ENCODE measurements at places on chromosomes 5 and 9.

- peak; percentile 42 for DNase-seq
These were observed at the start of gene PCDHGC5 for GRCh38 chr5:141488591-141489561. Gene PCDHGC5, plus strand, starts transcription at chr5:141489081. Its CDS starts 160 bp downstream, at chr5:141489241.

DNA sequence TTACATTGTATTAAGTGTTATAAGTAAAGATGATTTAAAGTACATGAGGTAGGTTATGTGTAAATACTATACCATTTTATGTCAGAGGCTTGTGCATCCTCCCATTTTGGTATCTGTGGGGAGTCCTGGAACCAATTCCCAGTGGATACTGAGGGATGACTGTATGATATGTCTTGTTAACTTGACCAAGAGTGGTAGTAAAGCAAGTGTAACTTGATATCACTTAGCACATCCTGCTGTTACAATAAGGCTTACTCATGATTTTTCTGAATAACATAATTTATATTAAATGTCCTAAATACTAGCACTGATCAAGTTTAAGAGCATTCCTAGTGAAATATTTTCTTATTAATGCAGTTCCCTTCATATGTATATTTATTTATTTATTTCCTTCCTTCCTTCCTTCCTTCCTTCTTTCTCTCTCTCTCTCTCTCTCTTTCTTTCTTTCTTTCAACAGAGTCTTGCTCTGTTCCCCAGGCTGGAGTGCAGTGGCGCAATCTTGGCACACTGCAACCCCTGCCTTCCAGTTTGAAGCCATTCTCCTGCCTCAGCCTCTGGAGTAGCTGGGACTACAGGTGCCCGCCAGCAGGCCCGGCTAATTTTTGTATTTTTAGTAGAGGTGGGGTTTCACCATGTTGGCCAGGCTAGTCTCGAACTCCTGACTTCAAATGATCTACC is 7.5 kb downstream of the NDFIP1 start:
- DNase-seq: peak; percentile 51

DNA sequence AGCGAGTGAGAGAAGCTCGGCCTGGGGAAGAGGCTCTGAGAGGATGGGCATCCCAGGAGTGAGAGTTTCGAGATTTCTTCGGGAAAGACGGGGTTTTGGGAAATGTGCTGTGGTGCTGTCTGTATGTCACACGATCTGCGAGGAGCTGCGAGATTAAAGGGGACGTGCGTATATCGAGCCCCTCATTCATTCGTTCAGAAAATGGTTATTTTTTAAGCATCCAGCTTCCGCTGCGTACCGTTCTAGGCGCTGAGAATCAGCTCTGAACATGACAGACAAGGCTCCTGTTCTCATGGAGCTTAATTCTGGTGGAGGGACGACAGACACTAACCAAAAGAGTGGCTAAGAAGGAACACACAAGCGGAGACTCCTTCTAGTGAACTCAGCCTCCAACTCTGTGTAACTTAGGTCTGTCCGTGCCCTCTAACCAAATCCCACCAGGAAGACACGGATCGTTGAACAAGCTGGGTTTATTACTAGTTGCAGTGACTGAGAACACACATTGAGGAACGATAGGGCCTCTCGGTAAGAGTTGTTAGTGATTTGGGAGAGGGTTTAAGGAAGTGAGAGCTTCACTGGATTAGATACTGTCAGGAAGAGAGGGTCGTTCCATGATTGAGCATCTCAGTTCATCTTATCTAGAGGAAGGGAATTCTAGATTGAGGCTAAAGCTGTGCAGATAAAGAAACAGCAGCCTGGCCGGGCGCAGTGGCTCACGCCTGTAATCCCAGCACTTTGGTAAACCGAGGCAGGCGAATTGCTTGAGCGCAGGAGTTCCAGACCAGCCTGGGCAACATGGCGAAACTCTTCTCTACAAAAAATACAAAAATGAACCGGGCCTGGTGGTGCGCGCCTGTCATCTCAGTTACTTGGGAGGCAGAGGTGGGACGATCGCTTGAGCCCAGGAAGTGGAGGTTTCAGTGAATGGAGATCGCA is 1.0 kb upstream of the FBXW11 start:
- peak; percentile 67 for DNase-seq

DNA sequence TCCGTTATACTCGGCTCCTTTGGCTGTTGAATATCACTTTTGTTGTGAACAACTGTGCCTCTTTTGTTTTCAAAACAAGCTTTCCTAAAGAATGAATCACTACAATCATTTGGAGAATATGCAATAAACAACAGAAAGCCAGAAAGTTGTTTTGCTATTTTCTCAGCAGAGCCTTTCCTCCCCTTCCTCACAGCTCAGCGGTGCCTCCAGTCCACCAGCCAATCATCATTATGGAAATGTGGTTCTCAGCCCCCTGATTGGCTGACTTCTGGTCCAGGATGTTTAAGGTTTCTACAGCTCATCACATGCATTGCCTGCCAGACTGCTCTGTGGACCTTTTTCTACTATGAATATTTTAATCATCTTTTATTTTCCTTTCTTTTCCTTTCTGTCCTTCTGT is 9.1 kb upstream of the ZNF608 start:
- DNase-seq: peak; percentile 94

DNA sequence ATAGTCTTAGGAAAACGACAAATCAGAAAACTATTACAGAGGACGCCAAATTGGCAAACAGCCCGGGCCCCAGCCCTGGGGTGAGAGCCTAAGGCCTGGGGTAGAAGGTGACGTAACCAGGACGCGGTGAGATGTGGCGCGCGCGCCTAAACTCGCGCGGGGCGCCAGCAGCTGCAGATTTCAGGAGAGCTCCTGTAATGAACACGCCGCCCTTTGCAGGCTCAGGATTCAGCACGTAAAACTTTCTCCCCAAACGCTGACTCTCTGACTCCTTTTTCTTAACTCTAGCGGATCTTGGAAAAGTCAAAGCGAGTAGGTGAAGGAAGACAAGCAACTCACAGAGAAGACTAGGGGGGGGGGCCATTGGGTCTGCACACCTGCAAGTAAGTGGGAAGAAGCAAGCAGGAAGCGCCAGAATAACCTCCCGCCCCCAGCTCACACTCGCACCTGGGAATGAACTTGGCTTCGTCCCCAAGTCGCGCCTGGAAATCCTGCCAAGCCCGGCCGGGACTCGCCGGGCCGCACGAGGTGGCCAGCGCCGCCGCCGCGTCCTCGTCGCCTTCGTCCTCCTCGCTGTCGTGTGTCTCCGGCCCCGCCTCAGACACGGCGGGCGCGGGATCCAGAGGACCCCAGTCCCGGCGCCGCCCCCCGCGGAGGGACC is 822 bp downstream of the RASEF start:
- DNase-seq: peak; percentile 95

- DNase-seq: peak; percentile 61
These were observed 1.4 kb downstream of the CAST start for GRCh38 chr5:96663608-96664007.

DNA sequence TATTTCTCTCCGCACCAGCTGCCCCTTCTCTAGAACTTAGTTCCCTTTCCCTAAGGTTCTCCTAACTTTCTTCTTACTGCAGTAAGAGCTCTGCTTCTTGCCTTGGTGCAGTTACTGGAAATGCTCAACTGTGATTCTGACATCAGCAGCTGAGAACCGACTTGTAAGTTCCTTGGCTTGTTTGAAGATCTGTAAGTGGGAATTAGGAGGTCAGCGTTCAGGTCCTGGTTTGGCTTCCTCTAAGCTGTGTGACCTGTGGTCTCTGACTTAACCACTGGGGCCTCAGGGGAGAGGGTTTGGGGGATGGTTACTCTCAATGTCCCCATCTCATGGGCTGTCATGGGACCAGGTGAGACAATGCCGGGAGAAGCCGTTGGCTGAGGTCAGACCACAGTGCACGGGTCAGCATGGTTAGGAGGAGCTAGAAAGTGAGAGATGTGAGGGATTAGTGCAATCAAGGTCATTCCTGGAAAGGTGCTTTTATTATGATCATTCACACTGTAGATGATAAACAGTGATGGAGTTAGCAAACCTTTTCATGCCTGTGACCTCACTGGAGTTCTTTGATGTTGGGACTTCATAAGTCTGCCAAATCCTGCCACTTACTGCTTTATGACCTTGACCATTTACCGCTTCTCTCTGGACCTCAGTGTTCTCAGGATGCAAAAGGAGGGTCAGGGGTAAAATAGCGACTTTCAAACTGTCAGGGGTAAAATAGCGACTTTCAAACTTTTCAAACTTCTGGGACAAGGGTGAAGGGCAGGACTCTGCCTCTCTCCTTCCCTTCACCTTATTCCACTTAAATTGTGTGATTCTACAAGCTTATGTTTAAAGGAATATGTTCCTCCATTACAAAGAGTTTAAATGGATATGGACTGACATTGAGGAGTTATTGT is 7.3 kb downstream of the PAPPA start:
- DNase-seq: no peak

DNA sequence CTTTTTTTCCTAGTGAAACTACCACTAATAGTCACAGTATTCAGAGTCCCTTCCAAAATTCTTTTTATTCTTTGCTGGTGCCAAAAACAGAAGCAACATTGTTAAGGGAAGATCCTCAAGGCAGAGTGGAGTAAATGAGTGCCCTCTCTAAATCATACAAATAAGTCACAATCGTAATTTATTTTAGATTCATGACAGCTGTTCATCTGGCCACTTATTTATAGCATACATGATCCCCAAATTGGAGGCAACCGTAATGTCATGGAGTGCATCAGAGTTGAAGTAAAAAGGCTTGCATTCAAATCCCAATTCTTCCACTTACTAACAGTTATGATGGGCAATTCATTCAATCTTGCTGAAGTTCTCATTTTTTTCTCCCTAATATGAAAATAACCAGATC is 33.4 kb downstream of the POLK start:
- DNase-seq: no peak

- no peak for DNase-seq
These were observed at the start of gene ZNF454 for GRCh38 chr5:178940569-178941360. Gene ZNF454, plus strand, starts transcription at chr5:178941198. Its CDS starts 1,594 bp downstream, at chr5:178942792.

- DNase-seq: peak; percentile 71
These were observed 99.8 kb upstream of the MAP1B start for GRCh38 chr5:72007336-72008111.

GRCh38 chr9:110316261-110317075 is 21.2 kb downstream of the TXNDC8 start:
- DNase-seq: peak; percentile 10

- DNase-seq: peak; percentile 92
These were observed 163.4 kb downstream of the ICE1 start for GRCh38 chr5:5585751-5586341.

GRCh38 chr9:93033531-93033930 is 25.0 kb upstream of the SUSD3 start:
- DNase-seq: no peak

- peak; percentile 64 for DNase-seq
These were observed 37.3 kb upstream of the WWC1 start for GRCh38 chr5:168254013-168254693.

- no peak for DNase-seq
These were observed 348.0 kb downstream of the SEMA5A start for GRCh38 chr5:9197881-9198260.

GRCh38 chr5:59790776-59791475 is 102.6 kb downstream of the PDE4D start:
- peak; percentile 91 for DNase-seq

DNA sequence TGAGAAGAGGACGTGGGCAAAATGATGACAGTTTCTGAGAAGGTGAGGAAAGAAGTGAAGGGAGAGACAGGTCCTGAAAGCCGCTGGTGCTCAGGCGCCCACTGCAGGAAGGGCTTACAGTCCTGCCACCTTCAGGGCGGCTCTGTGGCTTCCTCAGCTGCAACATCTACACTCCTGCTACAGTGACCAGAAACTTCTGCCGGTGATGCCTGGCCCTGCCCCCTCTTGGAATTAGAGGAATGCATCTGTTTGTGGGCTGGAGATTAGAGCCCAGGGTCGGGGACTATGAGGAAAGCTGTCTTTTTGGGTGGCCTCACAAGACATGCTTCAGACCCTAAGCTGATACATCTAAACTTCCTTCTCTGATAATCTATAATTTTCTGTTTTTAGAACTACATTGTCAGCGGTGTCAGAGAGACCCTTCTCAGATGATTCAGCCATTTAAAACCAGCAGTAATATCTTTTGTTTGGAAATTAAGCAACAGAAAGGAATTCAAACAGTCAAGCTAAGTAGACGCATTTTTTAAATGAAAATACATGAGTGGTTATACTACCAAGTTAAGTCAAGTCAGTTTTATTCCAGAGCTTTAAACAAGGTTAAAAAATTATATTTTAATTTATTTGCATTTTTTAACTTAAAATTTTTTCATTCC is 30.4 kb downstream of the PRDM6 start:
- peak; percentile 40 for DNase-seq

DNA sequence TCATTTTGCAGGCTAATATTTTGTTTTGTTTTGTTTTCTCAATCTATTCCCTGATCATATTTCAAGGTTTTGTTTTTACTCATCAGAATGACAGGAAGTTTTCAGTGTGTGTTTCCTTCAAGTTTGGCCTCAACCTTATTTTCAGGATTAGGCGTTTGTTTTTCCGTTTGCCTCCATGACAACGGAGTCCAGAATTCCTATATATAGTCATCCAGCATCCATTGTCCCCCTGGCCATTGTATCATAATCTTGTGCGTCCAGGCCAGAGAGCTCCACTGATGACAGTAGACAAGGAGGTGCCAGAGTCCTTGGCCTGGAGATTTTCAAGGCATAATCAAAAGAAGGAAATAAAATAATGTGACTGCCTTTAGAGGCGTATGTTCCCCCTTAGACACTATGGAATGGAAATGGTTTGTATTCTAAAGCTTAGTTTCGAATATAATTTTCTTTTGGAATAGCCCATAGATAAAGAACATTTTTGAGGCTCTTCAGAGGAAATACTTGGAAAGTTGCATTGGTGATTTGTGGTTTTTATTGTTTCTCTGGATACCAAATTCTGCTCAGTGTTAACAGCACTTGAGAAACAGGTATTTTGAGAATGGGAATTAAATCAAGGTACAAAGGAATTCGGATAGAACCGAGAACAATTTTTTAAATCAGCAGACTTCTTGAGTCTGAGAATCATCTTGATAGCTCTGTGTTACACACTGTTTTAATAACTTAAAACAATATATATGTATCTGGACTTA is 99.8 kb downstream of the ZNF462 start:
- DNase-seq: no peak

- peak; percentile 88 for DNase-seq
These were observed 78.8 kb upstream of the MAST4 start for GRCh38 chr5:66517351-66517750.

GRCh38 chr5:91127456-91128081 is 255.5 kb downstream of the ARRDC3 start:
- DNase-seq: peak; percentile 17

- no peak for DNase-seq
These were observed 15.6 kb downstream of the SPACA9 start for GRCh38 chr9:132894346-132894745.

DNA sequence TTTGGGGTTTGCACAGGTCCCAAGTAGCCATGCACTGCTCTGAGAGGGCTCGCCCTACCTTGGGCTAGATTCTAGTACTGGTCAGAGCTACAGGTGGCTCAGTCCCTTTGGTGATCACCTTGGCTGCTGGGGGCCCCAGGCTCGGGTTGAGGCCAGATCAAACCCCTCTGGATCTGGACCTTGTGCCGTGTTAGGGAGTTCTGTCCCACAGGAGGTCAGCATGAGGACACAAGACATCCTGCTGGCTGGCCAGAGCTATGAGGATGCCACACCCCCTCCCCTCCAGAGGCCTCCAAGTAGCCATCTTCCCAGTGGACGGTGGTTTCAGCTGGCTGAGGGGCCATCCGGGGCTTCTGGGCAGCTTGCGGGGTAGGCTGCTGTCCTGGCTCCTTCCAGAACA is 10.6 kb downstream of the CDK20 start:
- no peak for DNase-seq

All from NCI-H69 (cell line).